ENCODE measurements at places on chromosomes 6 and 20. TPM values are rescaled to one million over a fixed set of nuclear protein-coding genes. Genes with fewer than 3 reads are reported as not detected.

The GGT7 gene
- total RNA-seq, result 13.5 TPM

The SLC22A3 gene
- total RNA-seq, result 3.3 TPM

The GSTA2 gene
- total RNA-seq, result not detected

The ZNF391 gene
- total RNA-seq, result 2.9 TPM

The MUC21 gene
- total RNA-seq, result not detected

The ACSS1 gene
- 3.7 TPM for total RNA-seq

The FAM217A gene
- not detected for total RNA-seq

The GPLD1 gene
- total RNA-seq, result 10.6 TPM

The PRPH2 gene
- 6.1 TPM for total RNA-seq

The ENPP5 gene
- 5.3 TPM for total RNA-seq

The GPSM3 gene
- 0.41 TPM for total RNA-seq

The ABCC10 gene
- total RNA-seq, result 17.9 TPM

The ELOVL2 gene
- 55.4 TPM for total RNA-seq

The CTNNBL1 gene
- 61.1 TPM for total RNA-seq

The C4B gene
- total RNA-seq, result 9.0 TPM

The CASS4 gene
- total RNA-seq, result under 0.01 TPM

The GPR63 gene
- total RNA-seq, result 13.9 TPM

The ARMC2 gene
- total RNA-seq, result 16.3 TPM

The DEFB121 gene
- total RNA-seq, result not detected

The HLA-DMB gene
- 0.82 TPM for total RNA-seq

The PSMB9 gene
- 0.82 TPM for total RNA-seq

The MDFI gene
- 11.4 TPM for total RNA-seq

The PRR18 gene
- under 0.01 TPM for total RNA-seq

The UBE2V1 gene
- total RNA-seq, result 20.0 TPM

The RGS17 gene
- total RNA-seq, result 112 TPM

The FAXC gene
- total RNA-seq, result 41.6 TPM
